Stimulated activated CD4-positive, alpha-beta T cell treated with anti-CD3 and anti-CD28 coated beads, Interleukin-2, amount 100 ng/mL, for 24 hours (primary cell): ENCODE measurements at places on chromosomes 5 and 9.
A peak's percentile ranks its signal among the peaks of the same experiment; 100 is the strongest.

- DNase-seq: no peak
Measured at GRCh38 chr5:88673253-88674105, 209.5 kb downstream of the MEF2C start.

DNA sequence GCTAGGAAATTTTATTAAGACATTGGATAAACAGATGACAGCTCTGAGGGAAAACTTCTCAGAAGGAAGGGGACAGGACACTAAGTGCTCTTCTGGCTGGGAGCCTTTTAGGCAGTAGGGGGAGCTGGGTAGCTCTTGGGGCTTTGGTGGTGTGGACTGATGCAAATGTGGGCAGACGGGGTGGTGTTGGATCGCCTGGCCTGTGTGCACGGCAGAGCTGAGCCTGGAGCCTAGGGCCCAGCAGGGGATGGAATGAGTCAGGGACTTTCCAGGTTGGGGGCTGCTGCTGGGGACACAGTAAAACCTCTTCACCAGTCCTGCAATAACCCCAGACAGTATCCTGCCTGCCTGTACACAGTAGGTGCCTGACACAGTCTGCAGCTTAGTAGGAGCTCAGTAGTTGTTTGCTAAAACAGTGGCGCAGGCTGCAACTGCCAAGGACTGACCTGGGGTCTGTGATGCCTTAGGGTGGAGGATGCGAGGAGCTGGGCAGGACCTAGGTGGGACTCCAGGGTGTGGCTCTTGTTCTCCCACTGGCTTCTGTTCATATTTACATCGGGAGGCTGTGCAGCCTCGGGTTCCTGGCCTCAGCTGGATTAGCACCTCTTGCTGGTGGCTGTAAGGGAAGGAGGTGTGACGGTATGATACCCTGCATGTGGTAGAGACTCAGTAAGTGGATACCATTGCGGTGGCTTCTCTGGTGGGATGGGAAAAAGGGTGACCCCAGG, 83.8 kb downstream of the DAB2IP start:
- no peak for DNase-seq

DNA sequence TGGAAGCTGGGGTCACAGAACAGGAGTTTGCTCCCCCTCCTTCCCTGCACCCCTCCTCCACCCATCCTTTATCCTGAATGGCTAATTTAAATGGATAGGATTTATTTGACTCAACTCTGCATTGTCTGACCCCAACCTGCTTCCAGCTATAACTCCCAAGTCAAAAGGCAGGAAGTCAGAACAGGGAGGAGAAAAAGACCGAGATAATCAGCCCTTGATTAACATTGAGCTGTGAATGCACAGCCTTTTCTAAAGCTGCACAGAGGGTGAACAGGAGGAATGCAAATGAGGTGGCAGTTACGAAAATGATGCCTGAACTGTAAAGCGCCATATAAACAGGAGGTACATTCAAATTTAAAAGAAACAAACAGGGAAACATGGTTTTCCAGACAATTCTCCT, 152.8 kb downstream of the SPOCK1 start:
- DNase-seq: no peak

DNA sequence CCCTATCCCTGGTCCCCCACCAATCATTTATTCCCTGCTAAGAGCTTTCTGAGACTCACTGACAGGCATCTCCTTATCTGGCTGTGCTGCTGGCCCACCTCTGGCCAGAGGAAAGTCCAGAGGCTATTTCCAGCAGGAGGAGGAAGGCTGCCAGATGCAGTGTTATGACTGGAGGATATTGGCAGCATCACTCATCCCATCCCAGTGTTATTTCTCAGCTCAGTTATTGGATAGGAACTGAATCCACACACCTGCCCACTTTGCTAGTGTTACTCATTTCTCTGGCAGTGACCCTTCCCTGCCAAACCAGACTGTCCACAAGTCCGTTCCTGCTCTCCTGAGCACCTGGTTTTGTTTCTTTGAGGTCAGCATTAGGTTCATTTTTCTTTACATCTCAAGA, 228.2 kb downstream of the GRIA1 start:
- no peak for DNase-seq

- no peak for DNase-seq
Measured at GRCh38 chr9:87324613-87325194, 173.0 kb upstream of the DAPK1 start.

DNA sequence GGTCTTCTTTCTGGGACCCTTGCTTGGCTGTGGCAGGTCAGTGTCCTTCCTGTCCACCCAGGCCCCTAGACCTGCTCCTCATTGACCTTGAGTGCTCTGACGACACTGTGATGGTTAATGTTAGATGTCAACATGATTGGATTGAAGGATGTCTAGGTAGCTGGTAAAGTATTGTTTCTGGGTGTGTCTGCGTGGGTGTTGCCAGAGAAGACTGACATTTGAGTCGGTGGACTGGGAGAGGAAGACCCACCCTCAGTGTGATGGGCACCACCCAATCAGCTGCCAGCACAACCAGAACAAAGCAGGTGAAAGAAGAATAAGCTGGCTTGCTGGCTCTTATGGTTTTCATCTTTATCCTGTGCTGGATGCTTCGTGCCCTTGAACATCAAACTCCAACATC, 74.5 kb downstream of the CFAP90 start:
- no peak for DNase-seq

GRCh38 chr9:126523611-126524111, 90.1 kb upstream of the LMX1B start:
- DNase-seq: peak; percentile 33

DNA sequence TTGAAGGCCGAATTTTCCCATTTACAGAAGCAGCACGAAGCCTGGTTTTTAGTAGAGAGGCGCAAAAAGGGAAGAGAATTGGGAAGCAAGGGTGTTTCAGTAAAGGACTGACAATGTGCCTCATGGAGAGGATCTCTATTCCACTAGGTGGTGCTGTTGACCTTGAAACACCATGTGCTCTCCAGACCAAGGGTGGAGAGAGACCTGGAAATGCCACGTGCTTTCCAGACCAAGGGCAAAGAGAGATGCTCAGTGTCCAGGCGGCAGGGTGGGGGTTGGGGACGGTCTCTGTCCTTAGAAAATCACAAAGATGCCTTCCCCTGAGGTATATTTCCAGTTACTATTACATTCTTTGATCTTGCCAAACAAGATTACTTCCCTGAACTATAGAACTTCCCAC, 425.3 kb downstream of the CSNK1G3 start:
- DNase-seq: no peak

GRCh38 chr5:126106029-126106428, 317.2 kb upstream of the GRAMD2B start:
- DNase-seq: no peak
